ENCODE measurements at places on chromosomes 1 and 21.

- DNase-seq, result no peak
Measured at GRCh38 chr1:171446386-171446785, 38.9 kb upstream of the PRRC2C start.

- DNase-seq, result no peak
Measured at GRCh38 chr1:237861944-237862343, 28.8 kb downstream of the ZP4 start.

DNA sequence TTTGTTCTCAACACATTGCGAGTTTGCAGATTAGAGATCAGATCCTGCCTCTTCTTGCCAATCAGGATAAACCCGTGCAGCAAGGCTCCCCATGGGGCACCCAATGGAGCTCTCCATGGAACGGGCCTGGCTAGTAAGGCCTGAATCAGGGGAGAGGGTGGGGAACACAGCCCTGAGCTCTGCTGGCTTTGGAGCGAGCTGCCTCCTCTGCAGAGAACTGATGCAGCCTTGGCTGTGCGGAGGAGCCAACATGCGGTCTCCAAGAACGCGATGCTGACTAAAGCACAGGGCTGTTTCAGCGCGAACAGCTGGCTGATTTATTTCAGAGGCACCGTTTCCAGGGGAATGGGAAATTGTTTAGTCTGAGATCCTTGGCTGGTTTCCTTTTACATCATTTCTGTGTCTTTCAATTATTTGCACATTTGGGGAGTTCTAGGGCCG, 139.7 kb downstream of the TSEN15 start:
- DNase-seq, result no peak

- DNase-seq, result peak; percentile 59
Measured at GRCh38 chr1:53572065-53572814, 113.0 kb downstream of the DMRTB1 start.

DNA sequence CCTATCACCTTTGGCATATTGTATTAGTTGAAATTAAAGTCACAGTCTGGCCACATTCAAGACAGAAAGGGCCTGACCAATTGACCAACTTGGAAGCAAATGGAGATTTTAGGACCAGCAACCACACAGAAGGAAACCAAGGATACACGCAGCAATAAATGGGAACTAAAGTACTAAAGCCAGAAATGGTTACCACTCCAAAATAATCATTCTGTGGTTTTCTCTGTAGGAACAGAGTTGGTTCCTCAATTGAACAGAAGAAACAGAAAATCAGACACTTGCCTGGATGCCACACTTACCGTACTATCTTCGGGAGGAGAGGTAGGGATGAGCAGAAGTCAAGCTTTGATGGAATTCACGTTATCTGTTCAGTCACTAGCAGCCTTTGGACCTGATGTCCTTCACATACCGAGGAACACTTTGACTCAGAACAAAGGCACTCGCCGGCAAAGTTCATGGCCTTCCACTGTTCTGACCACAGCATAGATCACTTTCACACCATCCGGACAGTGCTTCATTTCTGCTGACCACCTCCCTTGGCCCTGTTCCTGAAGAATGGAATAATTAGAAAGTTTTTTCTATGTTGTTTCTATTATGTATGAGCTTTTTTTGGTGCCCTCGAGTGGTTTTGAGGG, 96.9 kb downstream of the LPAR3 start:
- DNase-seq, result no peak

- no peak for DNase-seq
Measured at GRCh38 chr1:59040486-59040885, 256.4 kb upstream of the FGGY start.

- DNase-seq, result peak; percentile 27
Measured at GRCh38 chr1:58922302-58923089, 138.6 kb upstream of the JUN start.

- peak; percentile 36 for DNase-seq
Measured at GRCh38 chr1:10891091-10891490, 94.6 kb upstream of the CASZ1 start.

DNA sequence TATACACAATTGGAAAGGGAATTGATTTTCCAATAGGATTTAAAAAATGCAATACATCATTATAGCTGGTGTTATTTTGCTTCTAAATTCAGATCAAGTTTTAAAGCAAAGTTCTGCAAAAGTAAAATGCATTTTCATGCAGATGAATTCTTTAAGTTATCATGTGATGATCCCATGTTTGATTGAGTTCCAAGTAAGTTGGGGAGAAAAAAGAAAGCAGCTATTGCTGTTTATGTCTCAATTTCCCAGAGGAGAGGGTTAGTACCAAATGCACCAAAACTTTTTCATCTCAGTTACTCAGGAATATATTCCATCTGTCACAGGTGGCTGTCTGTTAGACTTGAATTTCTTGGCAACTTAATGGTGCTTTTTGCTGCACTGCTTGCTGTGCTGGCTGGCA, 29.7 kb downstream of the HSPA13 start:
- DNase-seq, result no peak

DNA sequence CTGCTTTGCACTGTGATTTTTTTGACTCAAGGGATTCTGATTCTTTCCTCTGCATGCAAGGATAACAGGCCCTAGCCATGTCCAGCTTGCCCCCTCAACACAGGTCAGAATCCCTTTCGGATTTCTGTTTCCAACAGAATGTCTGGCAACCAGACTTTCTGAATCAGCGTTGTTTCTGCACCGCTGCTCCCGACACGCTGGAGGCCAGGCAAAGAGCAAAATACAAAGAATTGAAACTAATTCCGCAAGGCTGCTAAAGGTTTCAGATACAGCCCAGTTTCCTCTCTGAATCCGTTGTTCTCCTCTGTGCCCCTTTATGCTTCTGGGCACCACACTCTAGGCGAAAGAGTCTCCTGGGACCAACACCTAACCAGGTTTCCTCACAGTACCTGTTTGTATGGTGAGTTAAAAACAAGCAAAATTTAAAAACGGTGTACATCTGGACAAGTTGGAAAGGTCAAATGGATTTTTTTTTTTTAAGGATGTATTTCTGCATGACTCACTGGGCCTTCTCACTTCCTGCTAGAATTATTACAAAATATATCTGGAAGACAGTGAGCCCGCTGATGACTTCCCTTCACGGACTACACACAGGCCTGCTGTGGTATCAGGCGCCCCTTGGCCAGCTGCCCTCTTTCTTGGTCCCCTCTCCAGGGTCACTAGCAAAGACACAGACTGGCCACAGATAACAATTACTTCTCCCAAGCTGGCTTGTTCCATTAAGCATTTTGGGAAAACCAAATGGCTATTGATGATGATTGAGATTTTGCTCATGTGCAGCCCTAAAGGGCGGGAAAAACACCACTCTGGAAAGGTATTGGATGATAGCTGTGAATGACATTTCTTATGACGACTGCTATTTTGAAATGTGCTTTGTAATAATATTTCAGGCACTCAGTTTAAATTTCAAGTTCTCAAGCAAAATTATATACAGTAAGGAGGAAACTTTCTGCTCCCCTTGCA, 118.3 kb downstream of the TGFB2 start:
- no peak for DNase-seq
